K562 (cell line): ENCODE measurements at places on chromosomes 6 and 20. TPM values are rescaled to one million over a fixed set of nuclear protein-coding genes. Genes with fewer than 3 reads are reported as not detected.

The SMIM26 gene
- 73.4 and 80.5 TPM in 2 replicates for polyA plus RNA-seq

The TFAP2A gene
- polyA plus RNA-seq, result 0.15 and 0.36 TPM in 2 replicates

The VWA7 gene
- polyA plus RNA-seq, result 2.4 and 3.0 TPM in 2 replicates

GRCh38 chr6:36245572-36246061 lies 24.2 kb upstream of the PNPLA1 start:
- DNase-seq, result peak; percentile 42

GRCh38 chr6:91303326-91303725 lies 716.5 kb upstream of the MAP3K7 start:
- no peak for DNase-seq

DNA sequence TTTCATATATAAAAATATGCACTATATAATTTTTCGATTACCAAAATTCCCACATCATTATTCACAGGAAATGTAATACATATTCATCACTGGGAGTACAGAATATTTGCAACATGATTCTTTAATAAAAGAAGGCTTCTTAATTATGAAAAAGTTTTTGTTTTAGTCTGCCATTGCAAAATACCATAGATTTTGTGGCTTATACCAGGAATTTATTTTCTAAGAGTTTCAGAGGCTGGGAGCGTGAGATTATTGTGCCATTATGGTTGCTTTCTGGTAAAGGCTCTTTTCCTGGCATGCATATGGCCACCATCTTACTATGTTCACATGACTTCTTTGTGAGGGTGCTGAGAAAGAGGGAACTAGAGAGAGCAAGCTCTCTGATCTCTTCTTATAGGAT lies 306.9 kb upstream of the ADGRB3 start:
- DNase-seq, result no peak

DNA sequence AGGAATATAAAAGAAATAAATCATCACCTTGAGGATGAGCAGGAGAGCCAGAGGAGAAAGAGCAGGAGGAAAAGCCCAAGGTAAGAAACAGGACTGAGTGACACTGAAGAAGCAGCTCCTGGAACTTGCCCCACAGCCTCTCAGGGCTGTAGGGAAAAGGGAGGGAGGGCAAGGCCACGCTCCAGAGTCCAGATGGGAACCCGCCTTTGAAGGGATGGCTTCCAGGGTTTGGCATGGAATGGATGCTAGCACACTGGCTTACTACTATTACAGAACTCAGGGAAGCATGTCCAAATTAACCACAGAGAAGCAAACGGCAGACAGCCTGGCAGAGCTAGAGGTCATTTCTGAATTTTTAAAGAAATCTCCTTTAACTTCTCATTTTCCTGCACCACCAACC lies 26.8 kb downstream of the RALGAPA2 start:
- DNase-seq, result no peak
